NCI-H1436 treated with DMSO at 0.1 percent for 48 hours (cell line): ENCODE measurements at places on chromosomes 5 and 9.

- no peak for DNase-seq
These were observed 190.9 kb upstream of the TUT7 start for GRCh38 chr9:86545090-86545489.

- DNase-seq: no peak
These were observed 38.5 kb downstream of the TARS1 start for GRCh38 chr5:33479311-33479710.

- no peak for DNase-seq
These were observed 29.9 kb downstream of the SHLD3 start for GRCh38 chr5:65654713-65655112.

DNA sequence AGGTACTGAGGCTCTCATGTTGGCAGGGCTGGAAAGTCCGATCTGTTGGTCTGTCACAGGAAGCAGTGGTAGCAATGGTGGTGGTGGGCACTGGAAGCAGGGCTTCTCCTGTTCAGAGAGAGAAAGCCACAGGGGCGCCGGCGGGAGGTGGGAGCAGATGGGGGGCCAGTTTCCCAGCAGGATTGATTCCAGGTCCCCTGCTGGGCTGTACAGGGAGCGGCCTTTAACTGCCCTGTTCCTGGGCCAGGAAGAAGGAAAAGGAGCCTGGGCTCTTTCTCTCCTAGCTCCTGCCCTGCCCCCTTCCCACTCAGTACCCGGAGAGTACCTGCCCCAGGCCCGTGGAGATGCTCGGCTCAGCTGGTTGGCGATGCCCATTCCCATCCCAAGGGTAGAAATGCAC lies 2.6 kb upstream of the DAB2IP start:
- DNase-seq: no peak

GRCh38 chr9:81372628-81373191 lies 316.6 kb downstream of the TLE1 start:
- DNase-seq: no peak

DNA sequence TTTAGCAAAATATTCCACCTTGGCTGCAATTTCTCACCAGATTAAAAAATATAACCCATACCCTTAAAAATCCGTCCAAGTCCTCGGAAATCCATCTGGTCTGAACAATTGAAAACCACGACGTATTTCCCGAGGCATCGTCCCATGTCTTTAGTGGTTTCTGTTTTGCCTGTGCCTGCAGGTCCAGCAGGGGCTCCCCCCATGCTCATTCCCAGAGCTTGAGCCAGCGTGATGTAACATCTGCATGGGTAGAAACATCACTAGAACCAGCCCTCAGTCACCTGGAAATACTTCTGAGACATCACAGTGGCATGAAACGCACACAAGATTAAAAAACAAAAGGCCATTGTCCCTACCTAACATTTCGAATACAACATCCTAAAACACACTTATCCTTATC lies 114.0 kb downstream of the DNAH5 start:
- no peak for DNase-seq

GRCh38 chr9:127904561-127905003 lies 5.2 kb upstream of the ST6GALNAC6 start:
- DNase-seq: no peak
